Kidney glomerular epithelial cell (primary cell): ENCODE measurements at places on chromosomes 12 and 14.

GRCh38 chr14:21267431-21267845 is 1.8 kb downstream of the HNRNPC start:
- no peak for DNase-seq

DNA sequence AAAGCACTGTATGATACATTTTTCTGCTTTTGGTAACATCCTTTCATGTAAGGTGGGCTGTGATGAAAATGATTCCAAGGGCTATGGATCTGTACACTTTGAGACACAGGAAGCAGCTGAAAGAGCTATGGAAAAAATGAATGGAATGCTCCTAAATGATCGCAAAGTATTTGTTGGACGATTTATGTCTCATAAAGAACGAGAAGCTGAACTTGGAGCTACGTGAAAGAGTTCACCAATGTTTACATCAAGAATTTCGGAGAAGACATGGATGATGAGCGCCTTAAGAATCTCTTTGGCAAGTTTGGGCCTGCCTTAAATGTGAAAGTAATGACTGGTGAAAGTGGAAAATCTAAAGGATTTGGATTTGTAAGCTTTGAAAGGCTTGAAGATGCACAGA is 22.1 kb upstream of the SRGAP1 start:
- DNase-seq: peak; percentile 12

DNA sequence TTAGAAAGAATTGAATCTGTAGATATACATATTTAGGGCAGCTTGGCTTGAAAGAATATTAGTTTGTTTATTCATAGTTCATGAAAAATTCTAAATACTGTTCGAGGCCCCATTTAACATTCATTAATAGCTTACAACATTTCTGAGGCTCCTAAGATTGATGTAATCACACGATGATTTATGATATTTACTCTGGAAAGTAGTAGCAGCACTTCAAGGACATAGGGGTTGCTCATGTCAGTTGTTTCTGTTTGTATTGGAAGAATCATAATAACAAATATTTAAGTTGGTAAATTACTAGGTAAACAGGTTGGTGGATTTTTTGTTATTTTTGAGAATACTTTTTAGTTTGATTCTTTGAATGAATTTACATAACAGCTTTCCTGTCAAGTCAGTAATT is 30.4 kb downstream of the CAND1 start:
- DNase-seq: no peak

DNA sequence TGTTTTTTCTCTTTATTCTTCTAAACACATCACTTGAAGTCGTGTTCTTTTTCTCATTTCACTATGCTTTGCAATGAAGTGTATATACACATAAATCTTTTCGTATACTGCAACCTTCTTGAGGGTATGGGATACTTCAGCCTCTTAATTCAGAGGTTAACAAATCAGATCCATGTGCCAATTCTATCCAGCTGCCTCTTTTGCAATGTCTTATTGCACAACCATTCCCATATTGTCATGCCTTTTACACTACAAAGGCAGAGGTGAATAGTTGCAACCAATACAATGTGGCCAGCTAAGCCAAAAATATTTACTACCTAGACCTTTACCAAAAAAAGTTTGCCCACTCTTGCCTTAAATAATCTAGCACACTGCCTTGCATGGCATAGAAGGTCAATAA is 224.5 kb upstream of the FOXG1 start:
- no peak for DNase-seq

GRCh38 chr12:94803939-94804338 is 153.6 kb upstream of the TMCC3 start:
- no peak for DNase-seq
